ENCODE measurements at places on chromosomes 2 and 18.

GRCh38 chr2:69704446-69704845, 37.5 kb upstream of the ANXA4 start:
- DNase-seq: no peak

GRCh38 chr2:73759904-73760303, 20.0 kb downstream of the DUSP11 start:
- no peak for DNase-seq

DNA sequence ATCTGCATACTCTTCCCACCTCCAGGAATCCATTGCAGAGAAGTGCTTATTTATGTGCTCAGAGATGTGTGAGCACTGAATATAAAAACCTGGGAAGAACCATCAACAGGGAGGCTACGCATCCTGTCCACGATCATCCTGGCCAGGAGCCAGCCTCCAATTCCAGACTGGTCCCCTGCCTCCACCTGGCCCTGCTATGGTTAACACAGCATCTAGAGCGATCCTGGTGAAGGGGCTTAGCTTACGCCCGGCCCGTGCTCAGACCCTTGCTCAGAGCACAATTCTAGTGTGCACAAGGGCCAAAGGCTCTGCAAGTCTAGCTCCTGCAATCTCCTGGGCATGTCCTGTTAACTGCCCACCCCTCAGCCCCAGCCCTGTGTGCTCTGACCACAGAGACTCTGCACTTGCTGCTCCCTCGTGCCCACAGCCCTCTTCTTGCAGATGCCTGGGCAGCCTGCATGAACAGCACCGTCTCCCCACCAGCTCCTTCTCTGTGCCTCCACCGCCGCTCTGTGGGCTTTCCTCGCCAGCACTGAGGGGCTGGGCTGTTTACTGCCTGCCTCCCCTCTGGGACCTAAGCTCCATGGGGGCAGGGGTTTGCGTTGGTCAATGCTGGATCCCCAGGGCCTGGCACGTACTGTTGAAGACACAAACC, 6.5 kb downstream of the PER2 start:
- no peak for DNase-seq

- DNase-seq: no peak
These were observed 24.0 kb upstream of the B3GNT7 start for GRCh38 chr2:231371430-231372054.

DNA sequence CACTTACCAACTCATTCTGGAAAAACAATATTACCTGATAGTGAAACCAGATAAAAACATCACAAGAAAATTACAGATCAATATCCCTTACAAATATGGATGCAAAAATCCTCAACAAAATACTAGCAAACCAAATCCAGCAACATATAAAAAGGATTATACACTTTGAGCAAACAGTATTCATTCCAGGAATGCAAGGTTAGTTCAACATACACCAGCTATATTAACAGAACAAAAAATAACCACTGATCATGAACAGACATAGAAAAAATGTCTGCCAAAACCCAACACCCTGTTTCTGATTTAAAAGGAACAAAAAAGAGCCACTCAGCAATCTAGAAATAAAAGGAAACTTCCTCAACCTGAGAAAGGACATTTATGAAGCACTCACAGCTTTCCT, 62.1 kb downstream of the TLK1 start:
- DNase-seq: no peak

- DNase-seq: no peak
These were observed 277.8 kb downstream of the SETBP1 start for GRCh38 chr18:44958455-44958854.
